ENCODE measurements at places on chromosomes 1 and 21.

GRCh38 chr1:203362720-203363025, 11.8 kb upstream of the FMOD start:
- DNase-seq, result no peak

DNA sequence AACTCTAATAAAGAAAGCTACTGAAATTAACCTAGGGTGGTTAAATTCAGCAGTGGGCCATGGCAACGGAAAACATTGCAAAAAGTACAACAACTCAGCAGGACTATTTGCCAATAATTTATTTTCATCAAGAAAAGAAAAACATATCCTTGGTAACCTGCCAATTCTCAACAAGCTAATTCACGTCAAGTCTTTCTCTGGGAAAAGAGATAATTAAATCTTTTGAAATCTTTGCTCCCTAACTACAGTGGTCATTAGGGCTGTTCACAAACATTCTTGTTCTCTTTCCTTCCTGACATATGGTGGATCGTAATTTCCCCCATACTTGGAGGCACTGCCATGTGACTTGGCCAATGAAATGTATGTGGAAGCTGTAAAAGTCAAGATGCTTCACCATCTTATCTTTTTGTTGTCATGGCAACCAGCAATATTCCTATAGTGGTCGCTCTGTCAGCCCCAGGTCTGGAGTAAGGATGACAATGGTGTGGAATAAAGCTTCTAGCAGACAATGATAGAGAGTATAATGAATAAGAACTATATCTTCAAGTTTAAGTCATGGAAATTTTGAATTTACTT, 29.6 kb upstream of the ZNF326 start:
- no peak for DNase-seq

- DNase-seq, result peak; percentile 66
Observed at GRCh38 chr1:58717979-58718378, 18.1 kb upstream of the MYSM1 start.

DNA sequence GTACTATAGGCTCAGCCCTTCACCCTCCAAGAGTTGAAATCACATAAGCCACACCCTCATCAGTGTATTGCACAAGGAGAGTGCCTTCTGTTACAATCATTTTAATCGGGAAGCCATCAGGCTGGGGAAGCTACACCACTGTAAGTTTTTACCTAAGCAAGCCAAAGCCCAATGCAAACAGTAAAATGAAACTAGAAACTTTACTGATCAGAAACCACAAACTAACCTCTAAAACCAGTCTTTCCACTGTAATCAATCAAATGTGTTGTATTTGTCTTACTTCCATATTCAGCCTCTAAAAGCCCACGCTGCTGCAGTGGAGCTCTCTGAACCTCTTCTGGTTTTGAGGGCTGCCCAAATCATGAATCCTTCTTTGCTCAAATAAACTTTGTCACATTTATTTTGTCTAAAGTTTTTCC, 26.2 kb downstream of the CAPN8 start:
- no peak for DNase-seq

GRCh38 chr1:114696810-114697209, 1.5 kb upstream of the AMPD1 start:
- DNase-seq, result no peak

DNA sequence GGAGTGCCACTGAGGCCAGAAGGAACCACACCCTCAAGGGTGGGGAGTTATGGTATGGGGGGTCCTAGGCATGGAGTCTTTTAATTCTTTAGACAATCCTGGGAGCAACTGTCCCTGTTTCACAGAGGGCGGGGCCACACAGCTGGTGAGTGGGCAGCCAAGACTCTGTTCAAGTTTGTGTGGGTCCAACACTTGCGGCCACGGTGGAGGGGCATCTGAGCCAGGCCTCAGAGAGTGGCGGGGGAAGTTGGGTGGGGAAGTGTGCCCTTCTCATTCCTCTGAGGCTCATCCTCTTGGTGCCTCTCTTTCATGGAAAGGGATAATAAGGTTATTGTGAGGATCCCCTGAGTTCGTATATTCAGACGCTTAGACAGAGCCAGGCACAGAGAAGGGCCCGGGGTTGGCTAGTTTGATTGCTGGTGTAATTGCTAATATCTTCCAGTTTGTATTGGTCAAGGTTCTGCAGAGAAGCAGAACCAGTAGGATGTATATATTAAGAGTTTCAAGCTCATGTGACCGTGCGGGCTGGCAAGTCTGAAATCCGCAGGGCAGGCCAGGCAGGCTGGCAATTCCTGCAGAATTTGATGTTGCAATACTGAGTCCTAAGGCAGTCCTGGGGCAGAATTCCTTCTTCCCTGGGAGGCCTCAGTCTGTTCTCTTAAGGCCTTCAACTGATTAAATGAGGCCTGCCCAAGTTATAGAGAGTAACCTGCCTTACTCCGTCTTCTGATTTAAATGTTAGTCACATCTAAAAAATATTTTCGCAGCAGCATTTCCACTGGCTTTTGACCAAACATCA, 15.9 kb downstream of the PCSK9 start:
- DNase-seq, result peak; percentile 46

DNA sequence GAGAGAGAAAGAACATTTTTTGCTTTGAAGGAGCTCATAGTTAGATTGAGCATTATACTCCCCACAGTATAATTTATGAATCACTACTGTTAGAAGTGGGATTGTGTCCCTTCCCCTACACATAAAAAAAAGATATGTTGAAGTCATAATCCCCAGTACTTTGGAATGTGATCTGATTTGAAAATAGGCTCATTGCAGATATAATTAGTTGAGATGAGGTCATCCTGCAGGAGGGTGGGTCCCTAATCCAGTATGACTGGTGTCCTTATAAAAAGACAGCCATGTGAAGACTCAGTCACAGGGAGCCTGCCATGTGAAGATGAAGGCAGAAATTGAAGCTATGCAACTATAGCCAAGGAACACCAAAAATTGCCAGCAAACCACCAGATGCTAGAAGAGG, 76.4 kb downstream of the TGFB2 start:
- no peak for DNase-seq

DNA sequence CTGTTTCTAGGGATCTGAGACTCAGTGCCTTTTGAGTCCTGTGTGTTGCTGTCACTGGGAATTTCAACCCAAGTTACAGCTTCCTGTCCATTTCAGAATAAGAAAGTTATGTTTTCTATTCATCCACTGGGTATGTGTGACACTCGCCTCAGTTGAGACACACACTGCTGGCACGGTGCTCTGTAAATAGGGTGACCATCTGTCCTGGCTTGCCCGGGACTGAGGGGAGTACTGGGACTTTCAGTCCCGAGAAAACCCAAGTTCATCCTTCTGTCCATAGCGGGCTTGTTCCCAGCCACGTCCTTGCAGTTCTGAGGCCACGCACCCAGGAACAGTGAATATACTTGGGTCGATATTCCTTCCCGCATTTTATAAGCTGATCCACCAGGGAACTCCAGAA, 56.3 kb upstream of the DISP3 start:
- DNase-seq, result no peak

GRCh38 chr1:229286099-229286766, 15.3 kb downstream of the RAB4A start:
- DNase-seq, result no peak

DNA sequence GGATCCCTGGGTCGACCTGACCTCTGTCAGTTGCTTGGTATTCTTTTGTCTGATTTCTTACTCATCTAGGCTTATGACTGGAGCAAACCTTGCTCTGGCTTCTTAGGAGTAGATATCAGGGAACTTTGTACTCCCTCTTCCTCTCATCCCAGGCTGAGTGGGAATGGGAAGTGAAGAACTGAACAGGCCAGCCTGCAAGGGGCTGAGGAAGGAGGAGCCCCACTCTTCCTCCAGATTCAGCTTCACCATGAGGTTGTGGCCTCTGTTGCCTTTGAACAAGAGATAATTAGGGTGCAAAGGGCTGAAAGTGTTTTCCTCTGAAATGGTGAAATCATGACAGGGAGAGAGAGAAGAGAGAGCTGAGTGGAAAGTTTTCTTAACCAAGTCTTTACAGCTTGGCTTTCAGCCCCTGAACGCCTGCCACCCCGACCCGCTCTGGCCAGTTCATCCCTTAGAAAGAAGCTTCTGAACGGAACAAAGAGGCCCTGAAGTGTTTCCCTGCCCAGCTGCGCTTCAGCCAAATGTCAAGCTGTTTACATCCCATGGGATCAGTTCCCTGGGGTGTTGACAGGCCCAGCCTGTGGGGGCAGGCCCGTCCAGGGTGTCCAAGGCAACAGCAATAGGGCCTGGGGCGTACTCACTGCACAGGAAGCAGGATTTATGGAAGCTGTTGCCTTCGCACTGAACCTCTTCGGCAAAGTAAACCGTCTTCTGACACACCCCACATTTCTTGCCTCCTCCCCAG, 11.2 kb downstream of the CSRP1 start:
- no peak for DNase-seq
